Posterior vena cava (tissue), 2 donors: ENCODE measurements at places on chromosomes 4 and X. TPM values are rescaled to one million over a fixed set of nuclear protein-coding genes. Genes with fewer than 3 reads are reported as not detected.

The VCX3B gene
- not detected for total RNA-seq

The FGF13 gene
- 13.6 TPM for total RNA-seq

The SRPX2 gene
- 34.5 TPM for total RNA-seq

The DDX53 gene
- total RNA-seq, result not detected

The RTL5 gene
- total RNA-seq, result 8.9 TPM

The ANXA10 gene
- not detected for total RNA-seq

The REPS2 gene
- total RNA-seq, result 3.9 TPM

The PABPC1L2B gene
- not detected for total RNA-seq

The EDNRA gene
- total RNA-seq, result 35.6 TPM

The TREX2 gene
- total RNA-seq, result 0.48 TPM

The CT83 gene
- total RNA-seq, result not detected
